ENCODE measurements at places on chromosomes 7 and 10.

DNA sequence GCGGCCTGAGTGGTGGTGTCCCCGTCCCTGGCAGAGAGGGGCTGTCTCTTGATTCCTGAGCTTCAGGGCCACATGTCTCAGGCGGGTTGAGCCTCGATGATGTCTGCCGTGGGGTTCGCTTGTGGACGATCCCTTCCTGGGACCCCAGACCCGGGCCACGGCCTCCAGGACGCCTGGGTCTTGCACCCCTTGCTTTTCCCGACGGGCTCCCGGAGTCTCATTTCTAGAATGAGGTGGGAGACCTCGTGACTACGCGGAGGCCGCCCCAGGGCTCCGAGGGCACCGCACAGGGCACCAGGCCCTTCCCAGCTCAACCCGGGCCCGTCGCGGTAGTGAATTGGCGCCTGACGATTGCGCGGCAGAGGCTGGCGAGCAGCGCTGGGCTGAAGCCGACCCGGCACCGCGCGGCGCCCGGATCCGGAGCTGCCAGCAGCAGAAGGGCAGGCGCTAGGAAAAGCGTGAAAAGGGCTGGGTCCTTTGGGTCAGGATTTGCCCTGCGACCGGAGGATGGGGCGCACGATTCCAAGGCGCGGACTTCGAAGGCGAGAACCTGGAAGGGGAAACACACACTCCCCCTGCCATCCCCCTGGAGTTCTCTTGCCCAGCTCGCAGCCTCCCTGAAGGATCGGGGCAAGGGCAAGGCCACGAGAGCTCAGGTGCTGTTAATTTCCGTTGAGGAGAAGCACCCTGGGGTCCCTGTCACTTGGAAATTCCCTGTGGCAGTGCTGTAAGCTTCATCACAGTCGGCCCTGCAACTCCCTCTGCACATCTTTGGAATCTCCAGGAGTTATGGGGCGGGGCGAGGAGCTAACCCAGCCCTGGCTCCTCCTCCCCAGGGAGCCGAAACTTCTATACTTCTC, 15.5 kb downstream of the TLX1 start:
- DNase-seq = no peak

DNA sequence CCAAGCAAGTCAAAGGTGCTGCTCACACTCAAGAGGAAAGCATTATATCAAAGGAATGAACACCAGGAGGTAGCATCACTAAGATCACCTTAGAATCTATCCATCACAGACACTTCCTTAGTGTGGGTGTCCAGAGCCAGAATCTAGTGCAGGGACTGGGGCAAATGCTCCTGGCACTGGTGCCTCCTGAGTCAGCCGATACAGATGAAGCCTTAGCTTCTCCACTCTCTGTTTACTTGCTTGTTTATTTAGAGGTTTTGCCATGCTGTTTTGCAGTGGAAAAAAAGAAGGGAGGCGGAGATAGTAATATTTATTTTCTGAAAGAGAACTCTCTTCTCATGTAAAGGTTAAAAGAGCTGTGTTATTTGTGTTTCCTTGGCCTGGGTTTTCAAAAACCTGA, 303.1 kb downstream of the WDR11 start:
- DNase-seq = no peak

GRCh38 chr7:128267595-128267924, 26.5 kb downstream of the LEP start:
- DNase-seq = no peak

DNA sequence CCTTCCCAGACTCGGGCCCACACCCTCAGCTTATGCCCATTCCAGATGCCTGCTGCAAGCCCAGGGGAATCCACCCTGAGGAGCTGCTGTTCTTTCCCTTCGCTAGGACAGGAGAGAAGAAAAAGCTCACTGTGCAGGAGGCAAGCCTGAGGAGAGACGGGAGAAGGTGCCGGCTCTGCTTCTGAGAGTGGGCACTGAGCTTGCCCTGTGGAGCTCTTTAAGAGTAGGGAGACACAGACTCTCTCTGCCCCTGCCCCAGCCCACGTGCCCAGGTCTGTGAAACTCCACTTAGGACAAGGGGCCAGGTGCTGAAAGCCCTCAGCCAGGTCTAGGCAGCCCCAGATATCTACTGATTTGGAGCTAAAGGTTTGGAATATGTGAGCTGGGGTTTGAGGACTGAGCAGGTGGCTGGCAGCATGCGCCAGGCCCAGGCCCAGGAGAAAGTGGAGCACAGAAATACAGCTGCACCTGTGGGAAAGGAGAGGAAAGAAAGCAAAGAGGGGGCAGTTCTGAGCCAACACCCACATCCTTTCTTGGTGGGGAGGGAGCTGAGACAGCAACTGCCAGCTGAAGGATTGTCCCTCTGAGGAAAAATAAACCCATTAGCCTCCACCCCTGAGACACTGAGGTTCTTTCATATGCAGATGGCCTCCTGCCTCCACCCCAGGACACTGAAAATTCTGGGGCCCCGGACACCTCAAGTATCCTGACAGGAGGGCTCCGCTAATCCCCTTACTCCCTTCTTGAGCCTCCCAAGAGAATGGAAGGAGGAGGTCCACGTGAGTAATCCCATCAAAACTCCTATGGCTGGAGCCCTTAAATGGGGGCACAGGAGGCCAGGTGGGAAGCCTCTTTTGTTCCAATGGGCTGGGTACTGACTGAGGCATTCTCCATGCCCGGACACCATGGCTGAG, 7.3 kb downstream of the POLL start:
- no peak for DNase-seq

GRCh38 chr7:1951159-1951536, 281.1 kb downstream of the ELFN1 start:
- no peak for DNase-seq

DNA sequence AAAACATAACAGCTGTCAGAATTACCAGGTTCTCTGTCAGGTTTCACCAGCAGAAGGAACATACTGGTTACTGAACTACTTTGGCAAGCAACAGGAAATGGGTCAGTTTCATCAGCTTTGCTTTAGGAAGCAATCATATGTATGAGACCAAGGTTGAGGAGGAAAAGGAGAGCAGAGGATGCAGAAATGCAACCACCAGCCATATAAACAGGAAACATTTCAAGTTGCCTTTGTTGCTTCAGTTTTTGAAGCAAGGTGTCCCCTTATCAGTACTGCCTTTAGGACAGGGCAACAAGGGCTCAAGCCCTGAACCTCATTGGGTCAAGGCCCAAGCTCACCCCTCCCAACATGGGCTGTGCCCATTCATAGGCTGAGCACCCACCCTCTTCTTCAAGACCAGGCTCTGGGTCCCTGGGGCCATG, 10.2 kb downstream of the HIPK2 start:
- DNase-seq = no peak

DNA sequence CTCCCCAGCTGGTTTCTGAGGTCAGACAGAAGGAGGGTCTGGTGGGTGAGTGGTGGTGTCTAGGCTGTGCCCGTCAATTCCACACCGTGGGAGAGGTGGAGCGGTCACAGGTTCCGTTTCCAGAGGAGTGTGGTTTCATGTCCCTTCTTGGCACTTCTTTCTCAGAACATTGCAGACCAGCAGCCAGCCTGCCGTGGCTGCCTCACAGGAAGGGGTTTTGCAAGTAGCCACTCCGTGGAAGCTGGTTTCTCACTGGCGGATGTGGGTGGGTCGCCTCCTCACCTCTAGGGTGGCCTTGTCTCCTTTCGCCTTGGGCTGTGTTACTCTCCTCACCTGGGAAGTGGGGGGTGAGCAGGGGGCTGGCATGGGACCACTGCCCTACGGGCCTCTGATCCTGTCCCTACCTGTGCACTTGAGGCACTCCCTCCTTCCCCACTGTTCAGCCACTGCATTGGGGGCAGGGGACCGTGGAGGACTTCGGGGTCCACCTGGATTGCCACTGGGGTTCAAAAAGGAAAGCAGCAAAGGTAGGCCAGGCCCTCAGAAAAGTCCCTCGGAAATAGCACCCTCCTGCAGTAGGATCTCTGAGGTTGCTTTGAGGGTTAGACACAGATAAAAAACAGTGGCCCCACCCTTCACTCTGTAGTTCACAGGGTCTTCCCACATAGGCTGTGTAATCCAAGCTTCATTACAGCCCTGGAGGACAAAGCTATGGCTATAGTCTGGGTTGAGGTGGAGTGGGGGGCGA, 33.9 kb downstream of the TSPAN14 start:
- DNase-seq = no peak

DNA sequence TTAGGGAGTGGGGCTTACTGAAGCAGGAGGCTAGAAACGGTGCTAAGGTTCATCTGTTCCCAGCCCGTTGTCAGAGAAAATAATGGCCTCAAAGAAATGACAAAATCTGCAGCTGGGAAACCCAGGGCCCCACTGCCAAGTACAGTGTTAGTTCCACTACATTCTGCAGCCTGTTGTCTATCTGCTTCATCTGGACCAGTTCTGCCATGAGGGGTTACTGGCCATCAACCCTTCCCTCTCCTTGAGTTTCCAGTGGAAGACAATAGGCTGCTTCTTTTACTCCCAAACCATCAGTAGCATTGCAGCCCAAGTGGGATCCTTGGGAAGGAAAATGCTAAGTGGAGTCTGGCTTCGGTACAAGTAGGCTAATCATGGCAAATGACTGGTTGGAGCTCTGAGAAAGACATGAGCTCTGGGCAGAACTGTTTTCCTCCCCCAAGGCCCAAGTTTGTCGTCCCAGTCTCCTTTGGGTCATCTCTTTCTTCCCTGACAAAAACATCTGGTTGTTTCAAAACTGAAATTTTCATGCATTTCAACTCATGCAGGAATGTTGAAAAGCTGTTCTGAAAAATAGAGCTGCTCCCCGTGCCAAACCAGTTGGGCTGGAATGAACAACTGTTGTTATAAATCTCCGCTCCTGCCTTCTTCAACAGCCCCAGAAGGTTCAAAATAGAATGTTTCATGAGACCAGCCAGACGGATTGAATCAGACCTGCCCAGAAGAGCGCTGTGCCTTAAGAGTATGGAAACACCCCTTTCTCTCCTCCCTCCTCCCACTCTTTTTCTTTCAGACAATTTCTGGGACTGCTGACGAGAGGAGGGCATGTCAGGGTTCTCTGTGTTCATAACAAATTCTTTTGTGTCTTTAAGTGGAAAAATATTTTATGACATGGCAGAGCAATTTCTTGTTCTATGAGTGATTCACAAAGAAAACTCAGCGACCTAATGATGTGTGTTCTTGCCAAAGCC, 116.6 kb downstream of the RAB18 start:
- no peak for DNase-seq

- no peak for DNase-seq
These were observed 87.7 kb upstream of the PDK4 start for GRCh38 chr7:95684037-95684436.

- DNase-seq = no peak
These were observed 57.8 kb downstream of the CASD1 start for GRCh38 chr7:94567396-94567795.

- no peak for DNase-seq
These were observed 186.6 kb upstream of the INHBA start for GRCh38 chr7:41889472-41889871.

- DNase-seq = no peak
These were observed 227.0 kb downstream of the MAD1L1 start for GRCh38 chr7:2005786-2006185.

DNA sequence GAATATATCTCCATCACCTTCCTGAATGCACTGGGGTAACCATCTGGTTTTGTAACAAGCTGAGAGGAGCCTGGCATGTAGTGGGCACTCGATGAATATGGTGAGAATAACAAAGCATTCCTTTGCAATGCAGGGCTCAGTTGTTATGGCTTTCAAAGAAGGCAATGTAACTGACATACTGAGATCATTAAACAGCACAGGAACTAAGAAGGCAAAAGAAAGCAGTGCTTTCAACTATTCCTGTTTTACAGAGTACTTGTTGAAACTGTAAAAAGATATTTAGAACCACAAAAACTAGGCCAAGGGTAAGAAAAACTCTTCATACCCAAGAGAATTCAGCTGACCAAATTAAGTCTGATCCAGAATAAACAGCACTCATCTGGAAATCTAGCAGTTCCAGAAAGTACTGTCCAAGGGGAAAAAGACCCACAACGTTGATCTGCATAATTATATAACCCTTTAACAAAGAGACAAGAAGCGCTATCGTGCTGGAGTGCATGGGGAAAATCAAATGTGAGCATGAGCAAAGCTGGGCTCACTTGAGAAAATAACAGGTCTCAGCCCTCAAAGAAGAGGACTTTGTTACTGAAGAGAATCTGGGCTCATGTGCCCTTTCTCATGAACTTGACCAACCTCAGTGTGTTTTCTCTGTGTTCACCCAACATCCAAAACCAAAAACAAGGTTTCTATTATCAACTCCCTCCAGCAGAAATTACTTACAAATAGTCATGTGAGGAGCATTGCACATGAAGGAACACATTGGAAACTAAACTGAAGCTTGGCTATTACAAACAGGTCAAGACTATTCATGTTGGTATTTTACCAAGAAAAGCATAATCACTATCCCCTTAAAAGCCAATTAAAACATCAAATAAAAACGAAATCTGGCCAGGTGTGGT, 116.2 kb downstream of the AVL9 start:
- DNase-seq = no peak

DNA sequence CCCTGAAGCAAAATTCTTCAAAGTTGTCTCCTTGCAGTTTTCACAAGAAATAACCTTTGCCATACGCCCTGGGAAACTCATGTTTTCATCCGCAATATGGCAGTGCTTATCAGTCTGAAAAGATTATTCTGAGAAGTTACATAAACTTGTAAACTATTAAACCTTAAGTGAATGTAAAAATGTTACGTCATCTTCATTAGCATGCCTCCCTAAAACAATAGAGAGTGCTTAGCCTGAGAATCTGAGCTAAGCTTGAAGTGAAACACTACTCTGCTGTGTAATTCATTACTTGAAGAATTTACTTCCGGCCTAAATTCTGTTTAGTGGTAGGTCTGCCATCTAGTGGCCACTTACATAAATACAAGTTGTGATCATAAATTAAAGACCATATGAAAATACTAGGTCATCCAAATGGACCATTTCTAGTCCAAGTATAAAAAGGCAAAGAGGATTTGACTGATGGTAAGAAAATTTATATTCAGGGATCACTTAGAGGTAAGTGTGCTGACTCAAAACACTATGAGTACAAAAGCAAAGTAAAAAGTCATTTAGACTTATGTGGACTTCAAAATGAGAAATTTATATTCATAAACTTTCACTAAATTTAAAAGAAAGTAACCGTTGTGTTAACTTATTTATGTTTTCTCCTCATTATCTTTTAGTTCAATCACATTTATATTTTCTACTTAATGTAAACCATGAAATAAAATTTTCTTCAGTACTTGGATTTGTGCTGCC, 745.1 kb upstream of the LRRTM3 start:
- peak; percentile 33 for DNase-seq

DNA sequence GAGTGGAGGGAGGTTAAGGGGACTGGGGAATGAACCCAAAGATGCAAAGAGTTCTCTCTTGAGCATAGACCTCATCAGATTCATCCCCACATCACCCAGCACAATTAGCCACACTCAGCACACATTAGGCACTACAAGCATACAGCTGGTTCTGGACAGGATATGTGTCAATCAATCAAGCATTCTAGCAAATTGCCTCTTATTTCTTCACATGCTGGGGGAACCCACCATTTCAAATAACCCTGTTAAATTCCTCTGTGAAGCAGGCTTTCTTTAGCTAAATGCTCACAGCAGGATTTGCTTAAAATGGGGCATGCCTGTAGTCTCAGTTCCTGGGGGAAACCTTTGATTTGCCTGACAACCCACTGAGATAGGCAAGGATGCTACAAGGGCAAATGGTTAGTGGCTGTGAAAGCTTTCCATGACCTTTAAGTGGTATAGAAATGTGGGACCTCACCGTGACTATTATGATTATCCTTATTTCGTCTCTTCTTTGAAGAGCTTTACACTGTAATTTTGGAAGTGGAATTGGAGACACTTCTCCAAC, 193.4 kb upstream of the ZMIZ1 start:
- no peak for DNase-seq

Measured in neural crest cell (in vitro differentiated cells).